Hindlimb muscle (tissue), 1 donor: ENCODE measurements at places on chromosomes 16 and 17.

GRCh38 chr17:30246460-30246859, 11.0 kb upstream of the SLC6A4 start:
- DNase-seq, result no peak

DNA sequence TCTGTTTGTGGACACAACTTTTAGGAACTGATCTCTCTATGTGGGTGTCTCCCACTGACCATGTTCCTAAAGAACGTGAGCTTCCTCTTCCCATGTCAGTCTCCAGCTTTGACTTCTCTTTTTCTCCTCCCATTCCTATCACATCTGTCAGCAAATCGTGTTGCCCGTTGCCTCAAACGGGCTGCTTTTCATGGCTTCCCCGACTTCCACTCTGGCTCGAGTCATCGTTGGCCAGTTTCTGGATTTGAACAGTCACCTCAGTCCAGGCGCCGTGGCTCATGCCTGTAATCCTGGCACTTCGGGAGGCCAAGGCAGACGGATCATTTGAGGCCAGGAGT, 5.4 kb downstream of the ABCC1 start:
- no peak for DNase-seq

GRCh38 chr17:10270258-10270657, 71.9 kb upstream of the GAS7 start:
- no peak for DNase-seq

DNA sequence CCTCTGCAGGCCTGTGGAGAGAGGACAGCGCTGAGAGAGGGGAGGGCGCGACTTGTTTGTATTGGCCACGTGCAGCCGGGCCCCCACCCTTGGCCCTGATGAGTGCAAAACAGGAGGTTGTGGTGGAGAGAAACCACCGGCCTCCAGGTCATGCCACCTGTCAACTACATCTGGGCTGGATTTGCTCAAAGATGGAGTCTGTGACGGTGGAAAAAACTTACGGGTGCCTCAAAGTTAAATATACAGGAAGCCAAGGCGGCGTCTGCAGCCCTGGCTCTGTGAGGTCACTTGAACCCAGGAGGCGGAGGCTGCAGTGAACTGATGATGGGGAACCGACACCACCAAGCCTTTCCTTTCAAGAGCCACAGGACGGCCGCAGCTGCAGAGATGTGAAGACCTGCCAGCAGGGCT, 15.7 kb downstream of the C16orf74 start:
- DNase-seq, result no peak

- no peak for DNase-seq
These were observed 75.1 kb downstream of the FOXL1 start for GRCh38 chr16:86653285-86654006.

- peak; percentile 56 for DNase-seq
These were observed 5.8 kb upstream of the DHRS13 start for GRCh38 chr17:28908640-28909167.

DNA sequence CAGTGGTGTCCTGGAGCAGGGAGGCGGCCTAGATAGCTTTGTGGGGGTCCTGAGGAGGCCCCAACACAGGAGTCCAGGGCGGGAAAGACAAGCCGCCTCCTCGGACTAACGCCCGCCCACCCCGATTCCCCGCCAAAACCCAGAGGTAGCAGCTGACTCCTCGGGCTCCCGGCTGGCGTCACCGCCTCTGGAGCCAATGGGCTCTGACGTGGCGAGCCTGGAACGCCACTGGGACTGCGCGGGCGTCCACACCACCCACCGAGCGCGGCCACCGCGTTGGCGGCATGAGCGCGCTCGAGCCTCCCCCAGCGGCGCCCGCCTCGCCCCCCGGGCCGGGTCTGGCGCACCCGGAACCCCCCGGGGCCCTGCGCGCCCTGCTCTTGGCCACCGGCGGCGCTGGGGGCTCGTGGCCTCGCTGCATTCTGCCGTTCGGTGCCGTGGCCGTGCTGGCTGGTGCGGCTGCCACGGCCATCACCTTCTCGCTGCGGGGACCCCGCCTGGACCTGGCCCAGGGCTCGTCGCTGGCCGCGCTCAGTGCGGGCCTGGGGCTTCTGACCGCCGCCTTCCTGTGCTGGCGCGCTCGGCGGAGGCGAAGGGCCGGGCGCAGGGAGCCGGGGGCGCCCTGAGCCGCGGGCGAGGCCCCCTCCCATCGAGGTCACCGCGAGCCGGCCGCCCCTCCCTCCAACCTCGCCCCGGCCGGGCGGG, 3.4 kb upstream of the NTN3 start:
- DNase-seq, result peak; percentile 92

DNA sequence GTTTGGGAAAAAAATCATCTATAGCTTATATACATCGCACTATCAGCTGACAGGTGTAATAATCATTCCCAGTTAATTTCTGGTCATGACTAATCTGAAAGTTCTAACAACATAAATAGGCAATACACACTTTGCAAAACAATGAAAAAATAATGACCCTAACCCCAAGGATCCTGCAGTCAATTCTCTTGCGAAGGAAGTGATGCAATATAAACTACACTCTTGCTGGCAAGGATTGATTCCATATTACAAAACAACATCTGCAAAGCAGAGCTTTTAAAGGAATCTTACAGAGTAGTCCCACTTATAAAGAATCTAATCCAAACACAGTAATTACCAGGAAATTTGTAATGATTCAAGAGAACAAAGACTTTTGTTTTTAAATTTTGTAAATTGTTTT, 73.4 kb downstream of the MYO1D start:
- no peak for DNase-seq

DNA sequence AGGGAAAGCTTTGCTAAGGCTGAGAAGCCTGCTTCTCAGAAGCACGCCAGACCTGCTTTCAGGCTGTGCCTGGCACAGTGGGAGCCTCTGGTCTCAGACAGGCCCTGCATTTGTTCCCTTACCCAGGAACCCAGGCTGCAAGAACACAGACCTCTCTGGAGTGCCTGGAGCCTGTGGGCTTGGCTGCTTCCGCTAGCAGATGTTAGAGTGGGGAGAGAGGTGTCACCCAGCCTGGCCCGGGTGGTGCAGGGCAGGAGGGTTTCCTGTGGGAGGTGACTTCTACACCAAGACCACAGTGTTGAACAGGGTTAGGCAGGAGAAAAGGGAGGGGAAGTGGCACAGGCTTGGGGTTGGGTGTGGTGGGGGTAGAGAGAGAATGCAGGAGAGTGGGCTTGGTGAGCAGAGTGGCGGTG, 35.8 kb upstream of the ADGRG1 start:
- DNase-seq, result no peak

- DNase-seq, result no peak
These were observed 193.4 kb upstream of the GSE1 start for GRCh38 chr16:85419503-85420408.

DNA sequence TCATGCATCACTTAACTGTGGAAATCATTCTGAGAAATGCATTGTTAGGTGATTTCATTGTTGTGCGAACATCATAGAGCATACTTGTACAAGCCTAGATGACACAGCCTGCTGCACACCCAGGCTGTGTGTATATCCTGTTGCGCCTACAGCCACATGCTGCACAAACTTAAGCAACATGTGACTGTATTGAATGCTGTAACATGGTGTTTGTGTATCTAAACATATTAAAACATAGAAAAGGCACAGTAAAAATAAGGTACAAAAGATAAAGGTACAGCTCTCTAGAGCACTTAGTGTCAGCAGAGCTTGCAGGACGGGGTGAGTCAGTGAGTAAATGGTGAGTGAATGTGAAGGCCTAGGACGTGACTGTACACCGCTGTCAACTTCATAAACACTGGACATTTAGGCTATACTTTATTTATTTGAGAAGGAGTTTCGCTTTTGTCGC, 11.9 kb downstream of the FOXK2 start:
- no peak for DNase-seq

- DNase-seq, result no peak
These were observed 13.2 kb upstream of the CLEC18C start for GRCh38 chr16:70160388-70160787.

GRCh38 chr16:84823926-84824325, 4.1 kb downstream of the CRISPLD2 start:
- DNase-seq, result no peak

DNA sequence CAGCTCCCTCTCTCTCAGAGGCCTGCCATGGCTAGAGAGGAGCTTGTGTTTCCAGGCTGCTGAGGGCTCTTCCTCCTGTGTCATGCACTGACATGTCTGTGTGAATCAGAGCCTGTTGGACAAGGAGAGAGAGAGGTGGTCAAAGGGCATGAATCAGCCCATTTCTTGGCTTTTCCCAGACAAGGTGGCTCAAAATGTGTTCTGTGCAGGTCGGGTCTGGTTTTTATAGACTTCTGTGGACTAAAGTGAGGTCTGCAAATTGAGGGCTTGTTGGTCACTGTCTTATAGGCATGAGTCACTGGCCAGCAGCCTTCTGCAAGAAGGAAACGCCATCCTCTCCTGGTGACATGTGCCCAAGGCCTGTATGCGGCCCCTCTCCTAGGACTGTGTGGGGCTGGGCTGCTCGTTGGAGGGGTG, 97.9 kb downstream of the FOXL1 start:
- DNase-seq, result no peak

- DNase-seq, result no peak
These were observed 29.9 kb upstream of the ENDOV start for GRCh38 chr17:80385046-80385445.

GRCh38 chr17:50147841-50148225, 2.6 kb downstream of the PPP1R9B start:
- DNase-seq, result no peak

DNA sequence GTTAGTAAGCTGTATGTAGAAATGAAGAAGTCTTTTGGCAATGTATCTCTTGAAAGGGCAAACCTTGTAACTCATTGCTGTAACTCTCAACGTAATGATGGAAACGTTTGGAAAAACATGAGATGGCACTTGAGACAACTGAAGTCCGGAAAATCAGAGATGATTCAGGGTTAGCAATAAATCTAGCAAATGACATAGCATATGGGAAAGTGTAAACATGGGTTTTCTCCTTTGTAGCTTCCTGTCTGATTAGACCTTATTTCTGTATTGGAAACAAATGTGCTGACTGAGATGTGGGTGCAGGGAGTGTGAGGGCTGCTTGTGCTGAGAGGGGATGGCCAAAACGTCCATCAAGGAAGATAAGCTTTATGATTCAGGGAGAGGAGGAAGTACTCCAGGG, 110.7 kb upstream of the FAM20A start:
- no peak for DNase-seq
